Cortex of kidney (tissue), 1 donor: ENCODE measurements at places on chromosomes 4 and X.

- DNase-seq: no peak
Measured at GRCh38 chr4:48446642-48447041, 36.5 kb upstream of the SLC10A4 start.

- DNase-seq: no peak
Measured at GRCh38 chr4:22215084-22215483, 266.5 kb upstream of the KCNIP4 start.

DNA sequence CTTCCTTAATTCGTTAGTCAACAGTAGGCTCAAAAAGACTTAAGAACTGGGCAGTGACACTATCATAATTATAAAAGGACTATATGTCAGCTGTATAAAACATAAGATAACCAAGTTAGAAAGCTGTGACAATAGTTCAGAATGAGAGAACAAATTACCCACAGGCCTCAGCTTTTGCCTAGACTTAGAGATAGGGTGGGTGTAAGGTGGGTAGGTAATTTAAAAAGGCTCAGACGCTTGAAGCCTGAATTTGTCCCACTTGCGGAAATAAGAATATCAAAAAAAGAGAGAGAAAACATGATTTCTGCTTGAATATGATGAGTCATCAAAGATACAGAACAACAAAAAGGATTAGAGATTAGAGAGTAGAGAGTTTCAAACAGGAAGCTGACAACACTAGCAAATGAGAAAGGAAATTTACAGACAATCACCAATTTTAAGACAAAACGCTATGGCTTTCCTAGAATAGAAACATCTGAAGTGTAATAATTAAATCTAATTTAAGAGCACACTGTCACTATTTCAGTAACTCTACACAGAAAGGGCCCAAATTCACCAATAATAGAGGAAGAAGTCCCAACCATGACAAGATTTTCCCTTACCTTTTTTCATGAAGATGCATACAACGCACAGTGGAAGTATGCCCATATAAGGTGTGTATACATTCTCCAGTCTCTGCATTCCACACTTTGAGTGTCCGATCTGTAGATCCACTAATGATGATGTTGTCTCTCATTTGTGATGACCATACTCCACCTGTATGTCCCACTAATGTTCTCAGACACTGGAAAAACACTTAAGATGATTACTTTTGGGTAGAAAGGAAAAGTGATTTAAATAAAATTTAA, 208.1 kb downstream of the FBXW7 start:
- no peak for DNase-seq

DNA sequence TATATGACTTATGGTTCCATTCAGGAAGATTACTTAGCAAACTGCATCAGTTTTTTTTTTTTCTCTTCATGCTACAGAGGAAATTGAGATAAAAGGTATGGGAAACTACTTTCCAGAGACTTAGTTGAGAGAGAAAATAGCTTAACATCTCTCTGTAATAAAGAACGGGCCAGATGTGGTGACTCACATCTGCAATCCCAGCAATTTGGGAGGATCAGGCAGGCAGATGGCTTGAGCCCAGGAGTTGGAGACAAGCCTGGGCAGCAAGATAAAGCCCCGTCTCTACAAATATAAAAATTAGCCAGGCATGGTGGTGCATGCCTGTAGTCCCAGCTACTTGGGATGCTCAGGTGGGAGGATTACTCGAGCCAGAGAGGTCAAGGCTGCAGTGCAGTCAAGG, 271.2 kb upstream of the TENM3 start:
- DNase-seq: no peak

DNA sequence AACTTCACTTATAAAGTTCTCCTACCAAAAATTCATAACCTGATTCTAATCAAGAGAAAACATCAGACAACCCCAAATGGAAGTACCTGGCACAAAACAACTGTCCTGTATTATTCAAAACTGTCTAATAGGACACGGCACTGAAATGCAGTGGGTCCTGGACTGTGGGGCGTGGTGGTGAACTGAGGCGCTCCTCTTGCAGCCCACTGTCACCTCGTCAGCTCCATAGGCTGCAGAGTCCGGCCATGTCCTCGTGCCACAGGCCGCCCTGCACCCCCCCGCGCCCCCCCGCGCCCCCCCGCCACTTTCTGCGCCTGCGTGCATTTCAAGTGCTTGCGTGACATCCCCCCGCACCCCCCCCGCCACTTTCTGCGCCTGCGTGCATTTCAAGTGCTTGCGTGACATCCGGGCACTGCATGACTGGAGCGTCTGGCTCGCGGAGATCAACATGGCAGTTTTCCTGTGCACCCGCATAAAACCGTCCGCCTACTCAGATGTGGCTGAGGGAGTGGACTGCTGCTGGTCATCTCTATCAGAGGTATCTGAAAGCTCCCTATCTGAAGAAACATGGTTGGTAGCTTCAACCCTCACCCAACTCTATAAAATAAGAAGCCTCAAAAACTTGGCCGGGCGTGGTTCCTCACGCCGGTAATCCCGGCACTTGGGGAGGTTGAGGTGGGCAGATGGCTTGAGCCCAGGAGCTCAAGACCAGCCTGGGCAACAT, 28.8 kb downstream of the ATXN3L start:
- DNase-seq: no peak
